ENCODE measurements at places on chromosomes 11 and 22. TPM values are rescaled to one million over a fixed set of nuclear protein-coding genes. Genes with fewer than 3 reads are reported as not detected.

Gene CABP4
- not detected for total RNA-seq

Gene MMP13
- 0.57 TPM for total RNA-seq

Gene LRRC32
- 25.5 TPM for total RNA-seq

Gene TTLL1
- 4.9 TPM for total RNA-seq

Measured in hepatocyte (in vitro differentiated cells).